ENCODE measurements at places on chromosomes 16 and 17. TPM values are rescaled to one million over a fixed set of nuclear protein-coding genes. Genes with fewer than 3 reads are reported as not detected.

- no peak for DNase-seq
- H3K4me1 ChIP-seq: peaks cover 7% of the 10 kb centered on the region
- peaks cover 28% of the 10 kb centered on the region for H3K36me3 ChIP-seq
Observed at GRCh38 chr16:67608364-67608763, 36.6 kb upstream of the CARMIL2 start.

GRCh38 chr17:50589095-50589705 lies 28.7 kb downstream of the CACNA1G start:
- peaks cover 2% of the 10 kb centered on the region for H3K27me3 ChIP-seq
- DNase-seq: no peak

DNA sequence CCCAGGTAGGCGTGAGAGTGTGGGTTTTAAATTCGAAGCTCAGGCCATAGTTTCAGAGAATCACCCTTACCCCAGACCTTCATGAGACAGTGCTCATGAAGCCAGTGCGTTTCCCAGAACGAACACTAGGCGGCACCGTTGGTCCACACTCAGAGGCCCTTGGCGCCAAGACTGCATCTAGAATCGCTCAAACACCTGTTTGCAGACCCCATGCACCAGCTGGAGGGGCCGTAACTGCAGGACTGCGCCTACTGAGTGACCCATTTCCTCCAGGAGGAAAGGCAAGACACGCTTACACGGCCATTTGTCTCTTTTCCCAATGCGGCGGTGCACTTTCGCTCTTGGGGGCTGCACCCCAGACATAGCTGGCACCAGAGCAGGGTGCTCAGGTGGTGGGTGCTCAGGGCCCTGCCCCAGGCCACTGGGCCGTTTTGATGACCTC lies 34.0 kb downstream of the ADGRG5 start:
- peak; percentile 69 for DNase-seq
- peaks cover 47% of the 10 kb centered on the region for H3K4me1 ChIP-seq
- peaks cover 2% of the 10 kb centered on the region for H3K27me3 ChIP-seq
- peak overlapping the region; percentile 25 for H3K27ac ChIP-seq
- no peaks in the 10 kb centered on the region for H3K36me3 ChIP-seq

DNA sequence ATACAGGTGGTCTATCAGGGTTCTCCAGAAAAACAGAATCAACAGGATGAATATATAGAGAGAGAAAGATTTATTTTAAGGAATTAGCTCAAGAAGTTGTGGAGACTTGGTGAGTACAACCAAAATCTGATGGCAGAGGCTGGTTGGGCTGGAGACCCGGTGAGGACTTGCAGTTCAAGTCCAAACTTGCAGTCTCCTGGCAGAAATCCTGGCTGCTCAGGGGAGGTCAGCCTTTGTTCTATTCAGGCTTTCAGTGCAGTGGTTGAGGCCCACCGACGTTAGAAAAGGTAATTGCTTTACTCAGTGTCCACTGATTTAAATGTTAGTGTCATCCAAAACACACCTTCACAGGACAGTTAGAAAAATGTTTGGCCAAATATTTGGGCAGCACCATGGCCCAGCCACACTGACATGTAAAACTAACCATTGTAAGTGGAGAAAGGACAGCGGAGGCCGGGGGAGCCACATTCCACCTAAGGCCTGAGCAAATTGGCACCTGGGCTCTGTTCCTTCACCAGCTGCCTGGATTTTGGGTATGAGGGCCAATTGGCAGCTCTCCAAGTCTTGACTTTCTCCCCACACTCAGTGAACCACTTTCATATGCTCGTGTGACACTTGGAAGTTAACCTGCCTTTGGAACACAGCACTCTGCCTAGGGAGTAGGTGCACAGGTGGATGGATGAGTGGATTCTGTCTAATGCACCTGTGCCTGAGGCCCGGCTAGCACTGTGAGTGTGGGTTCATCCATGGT lies 54.7 kb downstream of the CACNG5 start:
- H3K27ac ChIP-seq: no peak overlapping the region
- no peaks in the 10 kb centered on the region for H3K36me3 ChIP-seq
- DNase-seq: no peak

- H3K36me3 ChIP-seq: no peaks in the 10 kb centered on the region
- H3K4me1 ChIP-seq: no peaks in the 10 kb centered on the region
- no peak for DNase-seq
- H3K27ac ChIP-seq: no peak overlapping the region
- H3K27me3 ChIP-seq: no peaks in the 10 kb centered on the region
Observed at GRCh38 chr16:19815418-19815817, 69.2 kb downstream of the GPRC5B start.

DNA sequence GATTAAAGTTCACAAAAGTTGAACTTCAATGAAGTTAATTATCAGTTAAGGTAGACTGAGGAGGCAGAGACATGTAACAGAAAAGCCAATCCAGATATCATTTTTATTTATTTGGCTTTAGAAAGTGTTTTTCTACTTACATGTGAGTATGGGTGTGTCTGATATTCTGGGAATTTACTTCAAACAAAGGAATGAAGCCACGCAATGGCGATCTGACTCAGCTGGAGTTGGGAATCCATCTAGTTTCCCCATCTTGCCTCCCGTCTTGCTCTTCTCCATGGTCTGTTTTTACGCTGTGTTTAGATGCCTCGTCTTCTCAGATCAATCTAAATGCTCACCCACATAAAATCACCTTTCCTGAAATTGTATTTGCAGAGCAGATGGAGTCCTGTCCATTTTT lies 1.7 kb upstream of the KCNJ16 start:
- no peak overlapping the region for H3K4me3 ChIP-seq
- H3K4me1 ChIP-seq: no peaks in the 10 kb centered on the region
- no peak overlapping the region for H3K27ac ChIP-seq
- H3K27me3 ChIP-seq: peaks cover 5% of the 10 kb centered on the region

- H3K36me3 ChIP-seq: peaks cover 32% of the 10 kb centered on the region
- H3K4me3 ChIP-seq: no peak overlapping the region
- H3K27ac ChIP-seq: no peak overlapping the region
- H3K27me3 ChIP-seq: no peaks in the 10 kb centered on the region
- DNase-seq: peak; percentile 49
Observed at GRCh38 chr16:69123910-69124309, 8.5 kb downstream of the CHTF8 start.

- H3K4me1 ChIP-seq: peaks cover 22% of the 10 kb centered on the region
- H3K27me3 ChIP-seq: no peaks in the 10 kb centered on the region
- DNase-seq: no peak
- peak overlapping the region; percentile 34 for H3K27ac ChIP-seq
Observed at GRCh38 chr17:57305908-57306504, 49.7 kb downstream of the MSI2 start.

DNA sequence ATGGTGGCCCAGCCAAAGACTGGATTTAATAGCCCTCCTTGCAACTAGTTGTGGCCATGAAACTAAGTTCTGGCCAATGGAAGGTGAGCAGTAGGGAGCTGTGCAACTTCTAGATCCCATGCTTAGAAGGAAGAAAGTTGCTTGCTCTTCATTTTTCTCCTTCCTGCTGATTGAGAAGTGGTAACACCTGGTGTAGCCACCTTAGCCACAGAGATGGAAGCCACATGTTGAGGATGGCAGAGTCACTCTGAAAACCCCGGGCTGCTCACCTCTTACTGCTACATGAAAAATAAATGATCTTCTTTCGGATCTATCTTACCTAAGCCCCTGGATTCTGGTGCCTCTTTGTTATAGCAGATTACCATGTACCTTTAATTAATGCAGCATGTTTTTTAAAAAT lies 10.3 kb upstream of the ATP5MC1 start:
- H3K4me3 ChIP-seq: no peak overlapping the region
- peaks cover 3% of the 10 kb centered on the region for H3K4me1 ChIP-seq
- no peaks in the 10 kb centered on the region for H3K36me3 ChIP-seq
- H3K27ac ChIP-seq: no peak overlapping the region

DNA sequence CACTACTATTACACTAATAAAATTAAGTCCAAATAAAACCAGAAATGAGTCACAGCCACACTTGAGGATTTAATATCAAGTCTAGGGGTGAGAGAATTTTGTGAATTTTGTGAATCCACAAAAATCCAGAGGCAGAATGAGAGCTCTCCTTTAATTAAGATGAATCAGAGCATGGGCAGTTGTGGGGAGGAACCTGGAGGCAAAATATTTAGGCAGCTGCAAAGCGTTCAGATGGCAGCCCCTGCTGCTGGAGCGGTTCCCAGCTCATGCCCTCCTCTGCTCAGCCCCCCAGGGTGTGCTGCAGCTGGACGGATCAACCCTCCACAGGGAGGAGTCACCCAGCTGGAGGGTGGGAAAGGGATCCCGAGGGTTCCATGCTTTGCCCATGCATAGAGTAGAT lies 43.4 kb upstream of the IRX6 start:
- DNase-seq: no peak
- H3K27ac ChIP-seq: no peak overlapping the region
- H3K4me1 ChIP-seq: no peaks in the 10 kb centered on the region
- no peaks in the 10 kb centered on the region for H3K27me3 ChIP-seq
- H3K4me3 ChIP-seq: no peak overlapping the region

- H3K27ac ChIP-seq: no peak overlapping the region
- no peaks in the 10 kb centered on the region for H3K4me1 ChIP-seq
- H3K27me3 ChIP-seq: no peaks in the 10 kb centered on the region
- H3K4me3 ChIP-seq: no peak overlapping the region
- no peaks in the 10 kb centered on the region for H3K36me3 ChIP-seq
Observed at GRCh38 chr16:10111156-10111761, 71.0 kb downstream of the GRIN2A start.

- H3K36me3 ChIP-seq: peaks cover 43% of the 10 kb centered on the region
- no peak overlapping the region for H3K27ac ChIP-seq
- peaks cover 4% of the 10 kb centered on the region for H3K4me1 ChIP-seq
- H3K27me3 ChIP-seq: no peaks in the 10 kb centered on the region
Observed at GRCh38 chr16:24124291-24124690, 131.8 kb upstream of the CACNG3 start.

- no peak for DNase-seq
- H3K27me3 ChIP-seq: peaks cover 3% of the 10 kb centered on the region
- H3K27ac ChIP-seq: no peak overlapping the region
- no peak overlapping the region for H3K4me3 ChIP-seq
- no peaks in the 10 kb centered on the region for H3K36me3 ChIP-seq
Observed at GRCh38 chr17:65942592-65942991, 249.3 kb downstream of the CEP112 start.

DNA sequence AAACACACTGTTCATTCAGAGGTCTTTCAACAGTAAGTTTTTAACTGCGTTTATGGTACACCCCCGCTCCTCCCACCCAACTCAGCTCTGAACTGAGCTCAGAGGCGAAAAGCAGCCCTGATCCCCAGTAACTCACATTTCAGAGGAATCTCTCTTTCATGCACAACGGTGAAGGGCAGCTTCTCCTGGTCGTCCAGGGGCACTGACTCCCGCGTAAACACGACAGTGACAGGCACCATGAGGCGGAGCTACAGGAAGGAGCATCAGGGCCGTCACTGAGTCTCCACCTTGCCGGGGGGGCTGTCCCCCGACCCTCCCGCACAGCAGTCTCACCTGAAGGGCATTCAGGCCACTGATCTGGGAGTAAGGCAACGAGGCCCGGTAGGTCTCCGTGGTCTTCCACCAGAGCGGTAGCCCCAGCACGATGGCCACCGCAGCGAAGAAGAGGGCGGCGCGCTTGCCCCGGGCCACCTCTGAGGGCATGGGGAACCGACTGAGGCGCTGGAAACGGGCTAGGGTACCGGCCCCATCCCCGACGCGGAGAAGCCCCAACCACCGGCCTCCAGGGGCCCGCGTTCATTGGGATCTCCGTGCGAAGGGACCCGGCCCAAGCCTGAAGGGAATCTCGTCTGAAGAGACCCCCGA lies 486 bp downstream of the PIGS start:
- peak overlapping the region; percentile 97 for H3K4me3 ChIP-seq
- peaks cover 49% of the 10 kb centered on the region for H3K4me1 ChIP-seq
- H3K36me3 ChIP-seq: peaks cover 55% of the 10 kb centered on the region
- no peaks in the 10 kb centered on the region for H3K27me3 ChIP-seq

Gene HBZ
- not detected for total RNA-seq

Gene C17orf100
- 1.5 TPM for total RNA-seq

Gene CCL17
- total RNA-seq: 0.37 TPM

Gene UBE2I
- total RNA-seq: 265 TPM

Gene EVPLL
- total RNA-seq: not detected

Gene SPHK1
- 16.0 TPM for total RNA-seq

Gene CLEC3A
- total RNA-seq: not detected

Gene GUCY2D
- total RNA-seq: not detected

Gene MARVELD3
- not detected for total RNA-seq

Gene STX1B
- total RNA-seq: 0.57 TPM

Gene MYH2
- total RNA-seq: not detected

Gene KRT39
- not detected for total RNA-seq

Gene CD7
- total RNA-seq: 345 TPM

Data from activated T-helper 2 cell treated with anti-CD3 and anti-CD28 coated beads, Interferon-gamma antibody, Interleukin-2, Interleukin-4, amounts not matched to agents 10 μg/mL and 5 μg/mL and 100 μg/mL, durations not matched to agents 14 hours and 24 hours and 36 hours (primary cell).